ENCODE measurements at places on chromosomes 5 and 9.

DNA sequence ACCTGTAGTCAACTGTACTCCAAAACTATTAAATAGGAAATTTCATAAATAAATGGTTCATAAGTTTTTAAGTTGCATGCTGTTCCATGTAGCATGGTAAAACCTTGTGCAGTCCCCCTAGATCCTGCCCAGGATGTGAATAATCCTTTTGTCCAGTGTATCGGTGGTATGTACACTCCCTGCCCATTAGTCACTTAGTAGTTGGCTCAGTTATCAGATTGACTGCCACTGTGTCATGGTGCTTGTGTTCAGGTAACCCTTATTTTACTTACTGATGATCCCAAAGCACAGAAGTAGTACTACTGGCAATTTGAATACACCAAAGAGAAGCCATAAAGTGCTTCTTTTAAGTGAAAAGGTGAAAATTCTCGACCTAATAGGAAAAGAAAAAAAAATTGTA, 134.2 kb downstream of the RNF180 start:
- no peak for DNase-seq

DNA sequence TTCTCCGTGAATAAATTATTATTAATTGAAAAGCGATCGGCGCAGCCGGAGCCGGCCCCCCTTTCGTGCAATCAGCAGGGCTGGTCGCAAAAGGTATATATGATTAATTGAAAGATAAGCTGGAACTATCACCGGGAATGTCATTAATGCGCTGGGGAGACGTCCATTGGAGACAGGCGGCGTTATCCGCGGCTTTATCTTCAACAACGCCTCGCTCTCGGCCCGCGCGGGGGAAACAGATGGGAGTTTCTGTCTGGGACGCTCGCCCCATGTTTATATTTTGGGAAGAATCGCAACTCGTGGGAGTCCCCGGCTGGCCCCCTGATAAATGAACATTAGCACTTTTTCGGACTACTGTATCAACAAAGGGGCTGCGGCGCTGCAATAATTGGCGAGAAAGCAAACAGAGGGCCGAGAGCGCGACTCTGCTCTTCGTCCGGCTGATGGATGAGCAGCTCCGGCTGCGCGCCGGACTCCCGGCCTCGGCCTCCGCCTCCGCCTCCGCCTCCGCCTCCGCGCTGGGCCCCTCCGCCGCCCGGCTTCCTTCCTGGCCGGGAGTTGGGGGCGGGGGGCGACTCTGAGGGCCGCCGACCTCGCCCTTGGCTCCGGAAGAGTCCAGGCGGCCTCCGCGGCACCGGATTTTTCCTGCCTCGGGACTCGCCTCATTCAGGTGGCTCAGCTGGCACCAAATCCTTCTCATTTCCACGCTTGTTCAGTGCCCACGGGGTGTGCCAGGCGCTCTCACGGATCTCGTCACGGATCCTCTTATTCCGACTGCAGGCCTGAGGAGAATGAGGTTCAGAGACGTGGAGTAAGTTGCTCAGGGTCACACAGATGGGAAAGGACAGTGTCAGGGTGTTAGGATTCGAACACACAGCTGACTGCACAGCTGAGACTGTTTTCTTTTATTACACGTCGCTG, 3.6 kb upstream of the NKX2-5 start:
- no peak for DNase-seq

- no peak for DNase-seq
Measured at GRCh38 chr9:36100532-36100931, 36.0 kb upstream of the GLIPR2 start.

GRCh38 chr9:8680658-8681057, 881.1 kb upstream of the DMAC1 start:
- no peak for DNase-seq

GRCh38 chr9:71721855-71722254, 46.5 kb downstream of the CEMIP2 start:
- no peak for DNase-seq

DNA sequence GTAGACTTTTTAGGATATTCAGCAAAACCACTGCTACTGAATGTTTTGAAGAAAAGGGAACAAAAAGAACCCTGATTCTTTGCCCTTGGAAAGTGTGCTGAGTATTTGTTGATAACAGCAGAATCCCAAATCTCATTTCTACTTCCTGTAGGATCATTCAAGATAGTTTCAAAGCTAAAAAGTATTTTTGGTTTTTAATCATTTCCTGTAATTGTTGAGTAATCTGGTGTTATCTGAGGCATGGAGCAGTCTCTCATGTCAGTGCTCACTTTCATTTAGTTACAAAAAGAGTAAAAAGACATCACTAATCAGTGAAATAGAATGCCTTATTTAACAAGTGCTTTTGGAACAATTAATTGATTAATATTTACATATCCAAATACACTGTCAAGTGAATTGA, 56.1 kb downstream of the ITGA2 start:
- no peak for DNase-seq

DNA sequence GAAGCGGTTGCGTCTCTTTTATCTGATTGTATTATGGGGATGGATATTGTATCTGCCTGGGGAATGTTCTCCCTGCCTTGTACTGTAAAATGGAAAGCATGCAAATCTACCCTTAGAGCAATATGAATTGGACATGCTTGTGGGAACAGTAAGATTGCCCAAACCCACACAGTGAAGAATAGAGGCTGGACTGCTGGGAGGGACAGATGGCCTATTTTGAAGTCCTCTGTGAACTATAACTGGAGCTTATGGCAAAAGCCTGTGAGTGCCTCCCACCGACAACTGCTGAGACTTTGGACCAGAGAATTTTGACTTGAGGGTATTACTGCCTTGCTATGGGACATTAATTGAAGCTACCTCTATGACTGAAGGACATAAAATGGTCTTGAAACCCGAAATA, 168.9 kb downstream of the ERCC6L2 start:
- DNase-seq, result no peak
